ENCODE measurements at places on chromosomes 6 and 20. TPM values are rescaled to one million over a fixed set of nuclear protein-coding genes. Genes with fewer than 3 reads are reported as not detected.

The GZF1 gene
- 10.6 TPM for total RNA-seq

The AKAP12 gene
- total RNA-seq = 0.78 TPM

The SLCO4A1 gene
- total RNA-seq = 49.8 TPM

The DYNLT2 gene
- total RNA-seq = 2.2 TPM

The RGS17 gene
- total RNA-seq = not detected

The FNDC11 gene
- 0.15 TPM for total RNA-seq

The MCM8 gene
- 36.5 TPM for total RNA-seq

The DNAH8 gene
- total RNA-seq = 0.05 TPM

The BNIP5 gene
- total RNA-seq = not detected

The CCN6 gene
- 0.17 TPM for total RNA-seq

The DNMT3B gene
- 0.93 TPM for total RNA-seq

The BTN1A1 gene
- not detected for total RNA-seq

The LY6G6D gene
- total RNA-seq = not detected

The POM121L2 gene
- total RNA-seq = not detected

The PRPH2 gene
- total RNA-seq = not detected

The OARD1 gene
- 30.4 TPM for total RNA-seq

The GHRH gene
- total RNA-seq = not detected

The PTCRA gene
- not detected for total RNA-seq

The TBXT gene
- total RNA-seq = not detected

The TCP11 gene
- total RNA-seq = not detected

The IL17A gene
- not detected for total RNA-seq

The RSPO3 gene
- total RNA-seq = not detected

The TP53TG5 gene
- total RNA-seq = 0.07 TPM

The ANKRD66 gene
- total RNA-seq = not detected

The MCCD1 gene
- total RNA-seq = not detected

The NCR2 gene
- not detected for total RNA-seq

The GTSF1L gene
- total RNA-seq = 0.39 TPM

The CRISP3 gene
- total RNA-seq = not detected

The CST4 gene
- total RNA-seq = not detected

The MLN gene
- not detected for total RNA-seq

The RRAGD gene
- total RNA-seq = 7.8 TPM

The RIMS4 gene
- total RNA-seq = not detected

The PLCB4 gene
- total RNA-seq = not detected

The OR2J3 gene
- not detected for total RNA-seq

The LHFPL5 gene
- not detected for total RNA-seq

The LAMA4 gene
- not detected for total RNA-seq

The SIRPB2 gene
- not detected for total RNA-seq

The BPI gene
- not detected for total RNA-seq

The PAK5 gene
- not detected for total RNA-seq

The CST3 gene
- 0.61 TPM for total RNA-seq

The RUNX2 gene
- total RNA-seq = 12.7 TPM

Data from activated T-helper 1 cell treated with anti-CD3 and anti-CD28 coated beads, Interleukin-12 subunit alpha, Interleukin-12 subunit beta, Interleukin-2, Interleukin-4 antibody, amounts not matched to agents 30 ng/mL and 10 ng/mL and 1 ng/mL, durations not matched to agents 14 hours and 24 hours and 36 hours (primary cell).